ENCODE measurements at places on chromosomes 3 and 15. TPM values are rescaled to one million over a fixed set of nuclear protein-coding genes. Genes with fewer than 3 reads are reported as not detected.

GRCh38 chr3:32316976-32317375 is 74.7 kb upstream of the CMTM7 start:
- peaks cover 11% of the 10 kb centered on the region for H3K4me1 ChIP-seq
- DNase-seq = no peak
- H3K4me3 ChIP-seq = no peak overlapping the region
- H3K27me3 ChIP-seq = no peaks in the 10 kb centered on the region

- H3K4me1 ChIP-seq = no peaks in the 10 kb centered on the region
- no peak overlapping the region for H3K4me3 ChIP-seq
- no peaks in the 10 kb centered on the region for H3K27me3 ChIP-seq
- no peak for DNase-seq
- H3K27ac ChIP-seq = no peak overlapping the region
Measured at GRCh38 chr3:113541519-113541918, 9.2 kb downstream of the SIDT1 start.

Gene HIGD2B
- not detected for polyA plus RNA-seq

DNA sequence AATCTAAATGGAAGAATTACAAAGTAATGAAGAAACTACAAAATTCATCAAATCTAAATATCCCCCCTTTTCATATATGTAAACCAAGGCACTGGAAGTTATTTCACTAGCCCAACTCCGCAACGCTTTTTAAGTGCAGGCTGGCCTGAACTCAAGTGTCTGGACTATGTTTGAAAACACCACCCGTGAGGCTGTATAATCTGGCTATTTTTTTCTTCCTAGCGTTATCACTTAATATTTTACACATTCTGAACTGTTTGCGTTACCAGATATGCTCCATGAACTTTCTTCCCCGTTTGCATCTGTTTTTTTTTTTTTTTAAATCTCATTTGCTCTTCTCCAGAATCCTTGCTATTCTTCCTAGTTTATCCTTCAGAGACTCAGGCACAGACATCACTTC is 619.5 kb upstream of the CBLB start:
- no peaks in the 10 kb centered on the region for H3K27me3 ChIP-seq
- H3K4me3 ChIP-seq = no peak overlapping the region
- no peaks in the 10 kb centered on the region for H3K36me3 ChIP-seq
- H3K4me1 ChIP-seq = no peaks in the 10 kb centered on the region
- DNase-seq = no peak
- H3K27ac ChIP-seq = no peak overlapping the region

- H3K4me1 ChIP-seq = peaks cover 93% of the 10 kb centered on the region
- H3K4me3 ChIP-seq = no peak overlapping the region
Measured at GRCh38 chr15:66764072-66764786, 62.2 kb downstream of the SMAD6 start.

Gene LRRC31
- 11.4 TPM for polyA plus RNA-seq

Gene SERINC4
- polyA plus RNA-seq = 0.42 TPM

GRCh38 chr15:39400002-39400401 is 180.9 kb upstream of the THBS1 start:
- DNase-seq = no peak
- no peaks in the 10 kb centered on the region for H3K27me3 ChIP-seq
- no peak overlapping the region for H3K27ac ChIP-seq
- no peak overlapping the region for H3K4me3 ChIP-seq
- no peaks in the 10 kb centered on the region for H3K4me1 ChIP-seq

Gene MAP3K13
- 52.3 TPM for polyA plus RNA-seq

DNA sequence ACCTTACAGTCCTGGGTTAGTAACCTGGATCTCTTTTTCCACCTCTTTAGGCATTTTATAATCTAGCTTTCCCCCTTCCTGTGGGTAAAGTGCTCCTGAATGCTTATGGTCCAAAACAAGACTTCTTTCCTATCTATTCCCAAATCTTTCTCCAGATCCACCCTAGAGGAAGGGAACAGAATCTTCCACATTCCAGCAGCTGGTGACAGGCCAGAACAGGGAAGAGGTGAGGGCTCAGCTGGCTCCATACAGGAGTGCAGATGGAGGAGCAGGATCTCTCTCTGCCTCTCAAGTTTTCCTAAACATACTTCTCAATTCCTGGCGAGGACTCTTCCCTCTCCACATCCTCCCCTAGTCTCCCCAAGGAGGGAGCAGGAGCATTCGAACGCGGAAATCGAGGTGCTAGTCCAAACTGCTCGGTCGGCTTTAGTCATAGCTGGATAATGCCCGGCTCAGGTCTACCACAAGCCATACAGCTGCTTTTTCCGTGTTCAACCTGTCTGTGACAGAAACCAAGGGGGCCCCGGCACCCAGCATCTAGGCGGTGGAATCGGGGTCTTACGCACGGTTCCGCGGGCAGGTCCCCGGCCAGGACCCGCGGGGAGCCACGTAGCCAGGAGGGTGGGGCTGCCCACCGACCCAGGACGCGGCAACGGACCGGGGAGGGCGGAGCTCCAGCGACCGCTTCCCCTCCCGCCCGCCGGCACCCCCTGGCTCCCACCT is 4.0 kb downstream of the RASSF1 start:
- H3K27me3 ChIP-seq = peaks cover 18% of the 10 kb centered on the region
- DNase-seq = no peak
- H3K4me3 ChIP-seq = peak overlapping the region; percentile 68
- H3K4me1 ChIP-seq = peaks cover 30% of the 10 kb centered on the region
- H3K27ac ChIP-seq = peak overlapping the region; percentile 93

DNA sequence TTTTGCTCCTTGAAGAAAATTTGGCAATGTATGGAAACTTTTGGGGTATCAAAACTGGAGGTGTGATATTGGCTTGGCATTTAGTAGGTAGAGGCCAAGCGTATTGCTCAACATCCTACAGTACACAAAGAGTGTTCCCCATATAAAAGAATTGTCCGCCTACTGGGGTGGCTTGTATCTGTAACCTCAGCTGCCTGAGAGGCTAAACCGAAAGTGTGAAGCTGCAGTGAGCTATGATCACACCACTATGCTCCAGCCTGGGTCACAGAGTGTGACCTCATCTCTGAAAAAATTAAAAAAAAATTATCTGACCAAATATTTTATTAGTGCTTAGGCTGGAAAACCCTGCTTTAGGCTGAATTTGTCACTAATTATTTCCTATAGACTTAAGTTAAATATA is 483.9 kb downstream of the PYDC2 start:
- no peak overlapping the region for H3K4me3 ChIP-seq

Gene XIRP1
- 0.19 TPM for polyA plus RNA-seq

GRCh38 chr3:172869368-172869771 is 118.8 kb downstream of the ECT2 start:
- H3K27me3 ChIP-seq = no peaks in the 10 kb centered on the region
- no peaks in the 10 kb centered on the region for H3K36me3 ChIP-seq
- H3K4me1 ChIP-seq = no peaks in the 10 kb centered on the region
- no peak overlapping the region for H3K4me3 ChIP-seq

Gene CYP11A1
- polyA plus RNA-seq = 0.55 TPM

DNA sequence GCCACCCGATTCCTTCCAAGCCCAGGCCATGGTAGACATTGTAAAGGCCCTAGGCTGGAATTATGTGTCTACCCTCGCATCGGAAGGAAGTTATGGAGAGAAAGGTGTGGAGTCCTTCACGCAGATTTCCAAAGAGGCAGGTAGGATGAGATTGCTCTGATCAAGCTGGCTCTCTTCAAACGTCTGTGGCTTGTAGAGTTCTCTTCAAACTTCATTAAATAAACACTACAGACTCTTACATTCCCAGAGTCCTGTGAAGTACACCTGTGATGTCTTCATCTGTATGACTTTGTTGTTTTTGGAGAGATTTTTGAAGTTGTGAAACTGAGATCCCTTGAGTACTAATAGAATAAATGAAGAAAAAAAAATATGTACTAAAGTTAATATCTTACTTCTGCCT is 285.6 kb downstream of the GRM7 start:
- no peaks in the 10 kb centered on the region for H3K36me3 ChIP-seq
- no peak overlapping the region for H3K4me3 ChIP-seq
- DNase-seq = no peak
- no peaks in the 10 kb centered on the region for H3K27me3 ChIP-seq
- H3K4me1 ChIP-seq = no peaks in the 10 kb centered on the region

- H3K36me3 ChIP-seq = no peaks in the 10 kb centered on the region
- H3K4me3 ChIP-seq = no peak overlapping the region
- no peak overlapping the region for H3K27ac ChIP-seq
- no peaks in the 10 kb centered on the region for H3K4me1 ChIP-seq
- no peaks in the 10 kb centered on the region for H3K27me3 ChIP-seq
Measured at GRCh38 chr15:59522988-59523461, 85.0 kb downstream of the FAM81A start.

DNA sequence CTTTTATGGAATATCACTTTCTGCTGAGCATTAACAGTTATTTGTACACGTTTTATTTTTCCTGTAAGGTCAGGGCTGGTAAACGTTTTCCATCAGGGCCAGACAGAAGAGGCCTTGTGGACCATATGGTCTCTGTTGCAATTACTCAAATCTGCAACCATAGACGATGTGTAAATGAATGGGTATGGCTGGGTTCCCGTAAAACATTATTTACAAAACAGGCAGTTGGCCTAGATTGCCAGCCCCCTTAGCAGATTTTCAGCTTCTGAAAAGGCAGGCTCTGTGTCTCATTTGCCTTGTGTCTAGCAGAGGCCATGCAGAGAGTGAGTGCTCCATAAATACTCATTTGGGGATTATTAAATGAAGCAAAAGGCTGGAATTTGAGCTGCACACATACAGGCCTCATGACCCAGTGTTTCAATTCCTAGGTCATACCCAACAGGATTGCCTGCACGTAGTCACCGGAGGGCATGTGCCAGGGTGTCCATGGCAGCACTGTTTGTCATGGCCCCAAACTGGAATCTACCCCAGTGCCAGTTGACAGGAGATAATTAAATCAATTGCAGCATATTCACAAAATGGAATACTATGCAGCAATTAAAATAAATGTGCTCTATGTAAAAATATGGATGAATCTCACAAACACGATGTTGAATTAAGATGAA is 51.3 kb downstream of the GPD1L start:
- H3K4me3 ChIP-seq = no peak overlapping the region
- H3K4me1 ChIP-seq = no peaks in the 10 kb centered on the region
- no peaks in the 10 kb centered on the region for H3K27me3 ChIP-seq
- H3K27ac ChIP-seq = no peak overlapping the region
- H3K36me3 ChIP-seq = peaks cover 17% of the 10 kb centered on the region

Gene ISG20
- polyA plus RNA-seq = 4.9 TPM

Gene CACNA2D3
- 0.97 TPM for polyA plus RNA-seq

Gene PLCB2
- polyA plus RNA-seq = 11.7 TPM

- H3K36me3 ChIP-seq = no peaks in the 10 kb centered on the region
- H3K4me1 ChIP-seq = no peaks in the 10 kb centered on the region
- H3K27ac ChIP-seq = no peak overlapping the region
- H3K4me3 ChIP-seq = no peak overlapping the region
- no peak for DNase-seq
Measured at GRCh38 chr15:29873264-29873663, 51.0 kb upstream of the TJP1 start.

Gene CPB1
- 1.9 TPM for polyA plus RNA-seq

DNA sequence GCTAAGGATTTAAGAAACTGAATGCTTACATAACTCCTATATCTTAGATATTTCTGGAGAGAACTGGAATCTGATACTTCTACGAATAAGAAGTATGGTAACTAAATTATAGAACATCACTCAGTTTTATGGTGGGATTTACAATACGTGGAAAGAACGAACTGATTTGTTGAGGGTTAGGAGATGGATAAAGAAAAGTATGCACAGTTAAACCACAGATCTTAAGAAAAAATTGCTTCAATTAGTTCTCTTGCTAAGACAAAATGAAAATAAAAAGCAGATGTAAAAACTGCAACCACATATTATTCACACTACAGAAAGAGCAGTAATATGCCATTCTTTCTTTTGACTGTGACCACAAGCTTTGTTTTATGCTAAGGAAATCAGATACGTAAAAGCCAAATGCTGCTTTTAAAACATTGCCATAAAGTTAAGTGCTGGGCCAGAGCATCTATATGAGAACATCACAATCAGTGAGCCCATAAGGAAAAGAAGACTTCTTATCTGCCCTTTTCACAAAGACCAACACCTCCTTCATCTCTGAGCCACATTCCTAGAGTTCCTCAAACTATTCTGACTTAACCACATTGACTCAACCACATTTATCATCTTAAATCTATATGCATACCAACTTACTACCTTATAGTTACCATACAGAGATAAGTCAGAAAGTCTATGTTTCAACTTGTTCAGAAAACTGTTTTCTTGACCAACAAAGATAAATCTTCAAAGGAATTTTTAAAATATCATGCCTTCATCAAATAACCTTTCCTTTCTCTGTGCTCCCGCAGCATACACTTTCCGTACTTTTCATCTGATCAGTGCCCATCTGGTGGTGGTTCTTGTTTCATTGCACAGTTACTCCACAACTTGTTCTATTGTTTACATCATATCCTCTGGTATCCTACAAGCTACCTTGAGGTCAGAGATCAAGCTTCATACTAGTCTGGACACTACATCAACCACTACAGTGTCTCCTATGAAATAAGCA is 61.7 kb downstream of the FSIP1 start:
- H3K4me1 ChIP-seq = no peaks in the 10 kb centered on the region
- H3K36me3 ChIP-seq = no peaks in the 10 kb centered on the region
- DNase-seq = no peak
- H3K4me3 ChIP-seq = no peak overlapping the region
- no peaks in the 10 kb centered on the region for H3K27me3 ChIP-seq
- H3K27ac ChIP-seq = no peak overlapping the region

Gene LRRIQ4
- 0.07 TPM for polyA plus RNA-seq
